Dorsolateral prefrontal cortex (tissue), 122 donors: ENCODE measurements at places on chromosomes 1 and 21. TPM values are rescaled to one million over a fixed set of nuclear protein-coding genes. Genes with fewer than 3 reads are reported as not detected.

DNA sequence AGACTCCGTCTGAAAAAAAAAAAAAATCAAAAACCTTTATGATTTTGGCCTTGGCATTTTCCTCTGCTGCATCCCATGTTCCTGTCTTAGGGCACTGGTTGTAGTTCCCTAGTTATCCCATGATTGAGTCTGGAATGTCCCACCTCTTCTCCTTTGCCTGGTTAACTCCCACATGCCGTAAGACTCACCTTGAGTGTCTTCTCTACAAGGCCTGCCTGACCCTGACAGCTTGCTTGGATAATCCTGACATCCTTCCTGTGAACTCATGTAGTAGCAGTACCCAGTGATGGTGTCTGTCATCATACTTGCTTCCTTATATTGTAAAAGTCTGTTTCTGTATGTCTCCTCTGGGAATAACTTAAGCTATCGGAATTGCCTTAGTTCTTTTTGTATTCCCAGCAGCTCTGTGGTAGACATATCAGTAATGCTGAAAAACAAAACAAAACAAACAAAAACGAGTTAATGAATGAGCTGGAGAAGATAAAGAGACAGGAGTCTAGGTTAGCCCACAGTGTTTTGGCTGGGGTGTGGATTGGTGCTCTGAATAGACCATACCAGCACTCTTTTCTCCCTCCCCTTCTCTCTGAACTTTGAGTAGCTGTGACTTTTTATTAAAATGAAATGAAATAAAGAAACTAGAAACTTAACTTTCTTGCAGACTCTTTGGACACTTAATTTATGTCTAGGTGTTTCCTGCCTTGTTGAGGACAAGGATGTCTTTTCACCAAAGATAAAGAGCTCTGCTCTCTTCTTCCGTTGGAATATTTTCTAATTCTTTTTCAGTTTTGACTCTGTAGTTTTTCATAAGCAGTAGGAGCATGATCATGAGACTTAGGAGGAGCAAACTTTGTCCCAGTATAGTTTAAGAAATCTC lies 15.1 kb downstream of the NEK7 start:
- DNase-seq = no peak

DNA sequence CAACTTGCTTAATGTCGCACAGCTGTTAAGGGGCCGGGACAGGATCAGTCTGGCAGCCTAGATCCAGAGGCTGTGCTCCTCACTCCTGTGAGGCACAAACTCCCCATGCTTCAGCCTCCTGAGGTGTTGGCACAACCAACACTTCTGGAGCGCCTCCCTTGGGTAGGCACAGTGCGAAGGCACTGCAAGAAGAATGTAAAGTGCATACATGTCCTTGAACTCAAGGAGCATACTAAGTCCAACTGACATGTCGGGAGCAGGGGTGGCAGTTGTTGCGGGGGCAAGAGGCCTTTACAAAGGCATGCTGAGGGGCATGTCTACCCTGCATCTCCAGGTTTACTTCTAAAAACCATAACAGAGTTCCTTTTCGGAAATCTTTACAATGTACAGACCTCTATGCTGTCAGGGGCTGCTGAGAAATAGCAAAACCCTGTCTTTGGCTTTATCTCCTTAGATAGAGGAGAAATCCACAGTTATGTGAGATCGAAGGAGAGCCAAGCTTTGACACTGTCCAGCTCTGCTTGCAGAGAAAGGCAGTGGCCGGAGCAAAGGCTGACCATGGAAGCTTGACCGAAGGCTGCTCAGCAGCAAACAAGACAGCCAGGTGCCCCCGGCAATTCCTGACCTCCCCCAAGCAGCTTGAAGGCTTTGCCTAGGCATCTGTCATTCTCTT lies 93.9 kb downstream of the CDC7 start:
- no peak for DNase-seq

GRCh38 chr1:241939798-241940197 lies 17.8 kb upstream of the BECN2 start:
- DNase-seq = no peak

GRCh38 chr1:51697166-51697565 lies 80.3 kb downstream of the OSBPL9 start:
- DNase-seq = no peak

- DNase-seq = no peak
Observed at GRCh38 chr1:68703921-68704354, 207.1 kb upstream of the DEPDC1 start.

The TMED5 gene
- 34.4 TPM for total RNA-seq

DNA sequence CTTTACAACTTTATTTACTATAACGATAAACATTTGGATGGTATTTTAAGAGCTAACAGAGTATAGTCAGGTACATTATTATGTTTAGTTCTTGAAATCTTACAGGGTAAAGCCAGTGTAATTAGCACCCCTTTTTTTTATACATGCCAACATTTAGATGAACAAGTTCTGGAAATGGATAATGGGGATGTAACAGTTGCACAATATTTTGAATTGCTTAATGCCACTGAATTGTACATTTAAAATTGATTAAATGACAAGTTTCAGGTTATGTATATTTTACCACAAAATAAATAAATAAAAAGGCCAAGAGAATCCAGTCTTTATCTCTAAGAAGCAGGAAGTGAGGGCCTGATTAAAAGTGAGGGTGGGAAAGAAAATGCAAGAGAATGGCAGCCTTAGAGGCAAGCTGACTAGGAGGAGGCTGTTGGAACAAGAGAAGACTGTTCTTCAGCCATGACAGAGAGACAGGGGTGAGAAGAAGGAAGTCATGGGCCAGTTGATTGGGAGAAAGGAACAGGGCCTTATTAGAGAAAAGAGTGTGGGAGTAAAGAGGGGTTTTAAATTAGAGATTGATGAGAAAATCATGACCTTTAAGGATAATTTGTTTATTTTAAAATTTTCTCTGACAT lies 49.9 kb upstream of the TNFSF18 start:
- no peak for DNase-seq
